T-helper 1 cell (primary cell): ENCODE measurements at places on chromosomes 1 and 21.

DNA sequence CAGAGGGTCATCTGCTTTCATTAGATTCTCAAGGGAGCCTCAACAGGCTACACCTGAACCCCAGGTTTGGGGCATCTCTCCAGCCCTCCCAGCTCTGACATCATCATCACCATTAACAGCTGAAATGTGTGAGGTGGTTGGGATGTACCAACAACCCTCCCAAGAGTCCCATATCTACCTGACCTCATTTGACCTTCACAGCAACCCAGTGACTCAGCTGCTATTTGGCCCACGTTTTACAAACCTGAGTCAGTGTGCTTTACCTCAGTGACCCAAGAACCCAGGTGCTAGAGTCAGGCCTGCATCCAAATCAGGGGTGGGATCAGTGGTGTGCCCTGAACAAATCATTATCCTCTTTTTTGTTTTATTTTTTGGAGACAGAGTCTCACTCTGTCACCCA lies 53.3 kb upstream of the TINAGL1 start:
- DNase-seq: no peak

DNA sequence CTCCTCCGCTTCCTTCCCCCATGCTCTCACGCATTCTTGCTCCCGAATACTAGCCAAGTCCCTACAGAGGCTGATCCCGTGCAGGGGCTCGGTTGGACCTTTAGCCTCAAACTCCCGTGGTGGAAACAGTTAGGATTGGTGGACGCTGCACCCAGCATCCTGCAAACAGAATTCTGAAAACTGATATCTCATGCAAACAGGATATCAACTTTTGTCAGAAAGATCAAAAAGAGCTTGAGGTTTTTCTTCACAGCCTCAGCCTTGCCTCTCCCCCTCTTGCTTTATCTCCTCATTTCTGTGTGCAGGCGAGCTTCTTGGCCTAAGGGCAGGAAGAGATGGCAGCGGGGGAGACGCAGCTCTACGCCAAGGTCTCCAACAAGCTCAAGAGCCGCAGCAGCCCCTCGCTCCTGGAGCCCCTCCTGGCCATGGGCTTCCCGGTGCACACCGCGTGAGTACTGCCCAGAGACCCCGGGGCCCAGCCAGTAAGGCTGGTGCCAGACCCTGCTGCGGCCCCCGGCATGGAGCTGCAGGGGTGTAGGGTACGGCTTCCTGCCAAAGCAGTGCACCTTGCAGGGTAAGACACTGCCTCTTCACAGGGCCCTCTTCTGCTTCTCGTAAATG lies at the start of gene UBASH3A:
UBASH3A (plus strand) TSS at position 292 of the 621 bp plus-strand sequence; CDS start at position 336, 44 bp downstream.
- DNase-seq: peak; percentile 78

- DNase-seq: no peak
Measured at GRCh38 chr1:1093610-1093943, 19.5 kb upstream of the RNF223 start.

DNA sequence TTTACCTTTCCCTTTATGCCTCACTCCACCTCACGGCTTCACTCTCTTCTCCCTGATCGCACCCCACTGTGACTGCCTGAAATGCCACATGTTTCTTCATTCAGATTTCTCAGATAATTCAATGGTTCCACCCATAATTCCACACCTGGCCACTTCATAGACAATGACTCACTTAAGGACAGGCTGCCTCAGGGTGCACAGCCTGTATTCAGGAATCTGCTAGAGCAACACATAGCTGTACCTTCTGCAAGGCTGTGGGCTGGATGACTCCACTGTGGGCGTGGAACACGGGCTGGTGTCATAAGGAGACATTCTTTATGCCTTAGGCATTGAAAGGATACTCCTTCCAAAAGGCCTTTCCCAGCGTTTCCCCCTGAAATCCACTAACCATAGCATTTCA lies 36.1 kb downstream of the L1TD1 start:
- no peak for DNase-seq

GRCh38 chr1:168947041-168947440 lies 159.4 kb upstream of the ATP1B1 start:
- DNase-seq: no peak

GRCh38 chr1:933603-933940 lies 9.8 kb downstream of the SAMD11 start:
- no peak for DNase-seq

DNA sequence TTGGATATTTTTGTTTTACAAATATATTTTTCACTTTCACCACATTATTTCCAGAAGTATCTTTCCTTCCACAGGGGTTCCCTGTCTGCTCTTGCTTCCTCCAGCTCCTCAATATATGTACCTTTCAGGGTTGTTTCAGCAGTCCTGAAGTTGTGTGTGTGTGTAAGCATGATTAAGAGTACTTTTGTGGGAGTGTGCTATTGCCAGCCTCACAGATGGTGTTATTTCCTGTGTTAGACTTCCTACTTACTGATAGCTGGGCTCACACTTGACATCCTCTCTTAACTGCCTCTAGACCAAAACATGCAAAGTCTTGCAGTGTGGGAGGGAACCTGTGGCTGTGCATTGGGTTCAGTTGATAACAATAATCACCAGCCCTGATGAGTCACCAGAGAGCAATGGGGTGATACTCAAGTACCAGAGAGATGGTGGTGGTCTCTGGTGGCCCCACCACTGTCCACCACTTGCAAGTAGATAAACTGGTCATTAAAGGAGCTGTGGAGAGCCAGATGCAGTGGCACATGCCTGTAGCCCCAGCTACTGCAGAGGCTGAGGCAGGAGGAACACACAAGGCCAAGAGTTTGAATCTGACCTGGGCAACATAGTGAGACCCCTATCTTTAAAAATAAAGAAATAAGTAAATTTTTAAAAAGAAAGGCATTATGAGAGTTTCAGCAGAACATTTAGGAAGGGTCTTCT lies 126.7 kb downstream of the NR5A2 start:
- DNase-seq: peak; percentile 94

DNA sequence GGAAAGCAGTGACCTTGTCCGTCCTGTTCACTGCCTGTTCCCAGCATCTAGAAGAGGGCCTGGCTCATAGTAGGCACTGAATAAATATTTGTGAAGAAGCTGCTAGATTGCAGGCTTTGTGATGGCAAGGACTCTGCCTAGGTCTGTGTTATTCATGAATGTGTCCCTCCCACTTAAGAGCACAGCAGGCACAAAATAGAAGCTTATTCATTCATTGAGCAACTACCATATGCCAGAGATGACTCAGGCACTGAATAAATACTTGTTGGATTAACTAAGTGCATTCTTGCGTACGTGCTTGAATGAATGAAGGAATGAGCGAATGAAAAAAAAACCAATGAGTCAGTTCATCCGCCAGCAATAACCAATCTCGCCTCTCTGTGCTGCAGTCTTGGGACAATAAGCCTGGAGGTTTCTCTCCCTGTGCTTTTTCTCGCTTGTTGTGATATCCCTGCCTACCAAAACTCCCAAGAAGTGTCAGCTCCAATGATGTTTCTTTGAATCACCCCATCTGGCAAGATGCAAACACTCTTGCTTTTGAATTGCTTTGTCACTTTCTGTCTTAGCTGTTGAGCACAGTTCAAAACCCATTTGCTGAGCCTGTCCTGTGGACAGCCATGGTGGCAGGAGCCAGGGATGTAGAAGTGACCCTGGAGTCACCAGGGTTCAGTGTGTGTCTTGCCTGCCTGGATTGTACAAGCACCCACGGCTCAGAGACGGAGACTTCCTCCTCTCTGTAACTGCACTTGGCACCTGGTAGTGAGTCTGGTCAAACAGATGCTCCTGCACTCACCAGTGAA lies 143.9 kb downstream of the KAZN start:
- DNase-seq: no peak

DNA sequence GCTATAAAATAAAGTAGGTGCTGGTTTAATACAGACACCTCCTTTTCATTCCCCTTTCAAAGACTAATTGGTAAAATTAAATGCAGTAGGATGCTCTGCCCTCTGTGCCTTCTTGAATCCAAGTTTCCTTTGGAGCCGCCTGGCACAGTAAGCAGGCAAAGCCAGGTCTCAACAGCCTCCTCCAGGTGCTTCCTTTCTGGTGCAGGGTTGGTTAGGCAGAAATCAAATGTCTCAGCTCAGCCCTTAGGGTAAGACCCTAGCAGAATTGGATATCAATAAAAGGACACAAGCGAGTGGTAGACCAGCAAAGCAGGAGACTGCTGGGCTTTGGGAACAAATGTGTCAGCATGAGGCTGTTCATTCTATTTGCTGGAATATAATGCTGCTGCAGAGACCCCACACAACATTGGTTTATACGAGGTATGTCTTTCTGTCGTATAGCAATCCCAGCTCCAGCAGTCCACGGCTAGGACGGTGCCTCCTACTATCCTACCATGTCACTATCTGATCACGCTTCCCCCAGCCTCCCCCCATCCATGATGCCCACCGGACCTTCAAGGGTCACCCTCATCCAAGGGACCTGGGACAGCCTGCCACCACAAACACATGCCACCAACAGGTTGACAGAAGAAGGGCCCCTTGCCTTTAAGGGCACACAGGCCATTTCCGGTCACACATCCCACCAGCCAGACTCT lies 58.4 kb downstream of the CAPN2 start:
- no peak for DNase-seq
